ENCODE measurements at places on chromosomes 5 and 9.

GRCh38 chr9:86893811-86894490 is 53.4 kb downstream of the GAS1 start:
- no peak for DNase-seq

DNA sequence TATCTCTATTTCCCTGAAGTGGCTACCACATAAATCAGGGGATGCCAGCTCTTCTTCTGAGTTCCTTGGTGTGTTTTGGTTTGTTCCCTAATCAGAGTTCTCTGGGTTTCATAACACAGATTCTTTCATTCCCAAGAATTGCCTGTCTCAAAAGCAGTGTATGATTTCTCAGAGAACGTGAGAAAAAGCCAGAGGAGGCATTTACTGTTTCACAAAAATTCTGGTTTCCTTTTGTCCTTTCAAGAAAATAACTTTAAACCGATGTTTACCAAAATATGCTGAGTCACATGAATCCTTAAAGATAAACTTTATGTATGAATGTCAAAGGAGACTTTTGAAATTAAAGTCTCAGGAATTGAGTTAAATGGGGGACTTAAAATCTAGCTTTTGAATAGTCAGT is 314.3 kb downstream of the EBF1 start:
- DNase-seq: no peak

GRCh38 chr5:1997640-1998347 is 115.1 kb upstream of the IRX4 start:
- no peak for DNase-seq

- DNase-seq: no peak
Observed at GRCh38 chr9:72951520-72952380, 1.1 kb downstream of the ALDH1A1 start.

- DNase-seq: no peak
Observed at GRCh38 chr5:79843450-79844388, 147.3 kb downstream of the MTX3 start.

GRCh38 chr9:81979196-81979595 is 9.4 kb upstream of the SPATA31D1 start:
- no peak for DNase-seq

GRCh38 chr5:93477816-93478215 is 103.2 kb downstream of the NR2F1-AS1 start:
- no peak for DNase-seq

DNA sequence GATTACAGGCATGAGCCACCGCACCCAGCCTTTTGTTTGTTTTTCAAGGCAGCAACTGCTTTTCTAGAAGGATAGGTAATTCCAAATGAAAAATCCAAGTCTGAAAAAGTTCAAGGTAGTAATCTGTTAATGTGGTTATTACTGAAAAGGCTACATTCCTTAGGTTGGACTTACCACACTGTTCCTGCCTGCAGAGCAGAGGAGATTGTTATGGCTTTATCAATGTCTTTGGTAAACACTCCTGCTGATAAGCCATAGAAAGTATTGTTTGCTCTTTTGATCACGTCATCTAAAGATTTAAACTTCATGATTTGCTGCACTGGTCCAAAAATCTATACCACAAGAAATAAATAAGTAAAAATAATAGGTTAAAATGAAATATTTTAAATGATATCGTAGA is 43.4 kb downstream of the ALDH1A1 start:
- DNase-seq: no peak

DNA sequence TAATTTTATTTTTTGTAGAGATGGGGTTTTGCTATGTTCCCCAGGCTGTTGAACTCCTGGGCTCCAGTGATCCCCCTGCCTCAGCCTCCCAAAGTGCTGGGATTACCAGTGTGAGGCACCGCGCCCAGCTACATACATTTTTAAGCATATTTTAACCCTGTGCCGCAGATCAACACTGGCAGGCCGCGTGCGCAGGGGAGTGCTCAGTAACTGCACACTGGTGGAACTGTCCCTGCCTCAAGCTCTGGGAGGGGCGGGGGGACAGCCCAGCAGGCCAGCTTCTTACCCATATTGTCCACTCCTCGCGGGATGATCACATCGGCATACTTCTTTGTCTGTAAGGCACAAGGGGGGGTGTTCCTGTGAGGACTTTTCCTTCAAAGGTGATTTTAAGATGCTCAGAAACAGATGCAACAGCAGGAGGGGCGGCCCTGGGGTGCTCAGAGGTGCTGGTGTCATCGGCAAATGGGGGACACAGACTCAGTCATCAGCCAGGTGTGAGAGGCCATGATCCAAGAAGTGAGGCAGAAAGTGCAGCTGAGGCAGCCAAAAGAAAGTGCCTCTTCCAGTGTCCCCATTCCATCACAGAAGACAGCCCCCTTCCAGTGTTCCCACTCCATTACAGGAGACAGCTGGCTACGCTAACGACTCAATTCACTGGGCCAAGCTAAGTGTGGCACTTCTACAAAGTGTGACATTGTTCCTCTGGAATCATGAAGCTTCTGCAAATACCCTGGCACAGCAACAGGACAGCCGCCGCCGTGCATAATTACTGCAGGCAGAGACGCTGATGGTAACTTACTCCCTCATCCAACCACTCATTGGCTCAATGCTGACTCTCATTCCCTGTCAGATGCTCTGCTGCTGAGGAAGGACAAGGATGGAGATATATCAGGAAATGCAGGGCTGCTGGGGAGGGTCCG is 5.2 kb downstream of the UCK1 start:
- DNase-seq: no peak

DNA sequence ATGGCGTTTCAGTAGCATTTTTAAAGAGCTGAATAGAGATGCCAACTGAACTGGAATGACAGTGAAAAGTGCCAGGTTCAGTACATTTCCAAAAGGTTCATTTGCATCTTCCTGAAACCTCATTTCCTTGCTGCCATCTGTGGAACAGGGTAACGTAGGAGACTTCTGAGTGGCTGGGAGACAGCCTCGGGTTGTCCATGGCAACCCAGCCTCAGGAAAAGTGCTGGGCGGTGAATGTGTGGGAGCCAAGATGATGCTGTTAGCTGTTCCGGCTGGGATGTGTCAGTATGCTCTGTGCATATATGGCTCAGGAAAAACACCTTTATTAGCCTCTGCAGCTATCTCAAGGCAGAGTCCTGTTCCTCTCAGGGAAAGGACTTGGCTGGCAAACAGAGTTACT is 87.5 kb downstream of the KLHL3 start:
- DNase-seq: no peak

GRCh38 chr9:128836509-128837145 is 7.0 kb upstream of the SPOUT1 start:
- DNase-seq: no peak

DNA sequence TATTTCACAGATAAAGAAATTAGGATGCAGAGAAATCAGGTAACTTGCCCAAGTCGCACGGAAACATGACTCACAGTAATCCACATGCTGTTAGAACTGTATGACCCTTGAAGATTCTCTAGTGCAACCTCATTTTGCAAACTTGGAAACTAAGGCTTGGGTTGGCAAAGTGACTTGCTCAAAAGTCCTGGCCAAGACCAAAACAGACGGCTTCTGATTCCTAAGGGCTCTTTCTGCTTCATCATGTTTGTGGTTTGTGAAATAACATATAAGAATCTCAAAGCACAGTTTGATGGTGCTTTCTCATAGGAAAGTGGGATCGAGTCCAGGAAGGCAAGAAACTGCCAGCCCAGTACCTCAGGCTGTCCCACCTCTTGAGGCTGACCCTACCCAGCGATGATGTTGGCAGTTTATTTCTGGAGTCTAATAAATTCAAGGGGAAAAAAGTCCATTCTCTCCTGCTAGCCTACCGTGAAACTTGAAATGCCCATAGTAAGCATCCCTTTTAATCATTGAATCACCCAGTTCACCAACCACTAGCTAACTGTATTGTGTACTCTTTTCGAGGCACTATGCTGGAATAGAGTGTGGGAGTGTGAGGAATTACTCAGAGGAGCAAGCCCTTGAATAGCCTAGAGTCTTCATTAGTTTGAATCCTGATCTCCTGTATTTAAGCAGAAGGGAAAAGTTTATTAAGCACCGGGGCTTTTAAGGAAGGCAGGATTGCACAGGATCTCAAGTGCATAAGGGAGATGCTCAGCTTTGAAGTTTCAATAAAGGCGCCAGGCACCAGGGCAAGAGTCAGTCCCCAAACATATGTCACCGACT is 14.1 kb downstream of the CAPSL start:
- no peak for DNase-seq

DNA sequence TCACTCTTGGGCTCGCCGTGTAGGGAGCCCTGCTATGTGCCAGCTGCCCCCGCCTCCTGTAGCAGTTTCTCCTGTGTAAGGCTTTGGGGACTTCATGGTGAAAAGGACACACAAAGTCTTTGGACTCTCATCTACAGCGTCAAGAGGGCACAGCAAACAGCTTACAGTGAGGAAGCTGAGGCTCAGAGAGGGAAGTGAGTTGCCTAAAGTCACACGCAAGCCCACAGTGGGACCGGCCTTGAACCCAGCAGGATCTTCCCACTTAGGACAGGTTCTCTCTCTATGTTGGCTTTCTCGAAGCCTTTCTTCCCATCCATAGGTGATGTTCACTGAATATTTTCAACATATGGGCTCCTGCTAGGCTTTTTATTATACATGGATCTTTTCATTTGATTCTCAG is 9.8 kb upstream of the PRRX2 start:
- no peak for DNase-seq

- no peak for DNase-seq
Observed at GRCh38 chr9:121557581-121558447, 58.2 kb upstream of the GGTA1 start.

GRCh38 chr5:172906436-172906835 is 52.8 kb upstream of the RPL26L1 start:
- no peak for DNase-seq

- no peak for DNase-seq
Observed at GRCh38 chr5:150105928-150106615, 19.7 kb upstream of the CSF1R start.

DNA sequence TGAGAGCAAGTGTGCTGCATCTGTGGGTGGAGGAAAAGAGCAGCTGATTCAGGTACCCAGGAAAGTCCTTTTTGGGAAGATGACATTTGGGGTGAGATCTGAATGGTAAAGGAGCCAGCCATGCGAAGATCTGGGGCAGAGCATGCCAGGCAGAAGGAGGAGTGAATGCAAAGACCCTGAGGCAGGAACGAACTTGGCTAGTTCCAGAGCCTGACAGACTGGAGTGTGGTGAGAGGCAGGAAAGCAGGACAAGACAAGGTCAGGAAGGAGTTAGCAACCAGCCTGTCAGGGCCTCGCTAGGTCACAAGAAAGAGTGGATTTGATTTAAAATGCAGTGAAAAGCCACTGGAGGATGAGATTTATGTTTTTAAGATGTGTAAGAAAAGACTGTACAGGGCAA is 28.2 kb downstream of the RGS7BP start:
- DNase-seq: no peak

DNA sequence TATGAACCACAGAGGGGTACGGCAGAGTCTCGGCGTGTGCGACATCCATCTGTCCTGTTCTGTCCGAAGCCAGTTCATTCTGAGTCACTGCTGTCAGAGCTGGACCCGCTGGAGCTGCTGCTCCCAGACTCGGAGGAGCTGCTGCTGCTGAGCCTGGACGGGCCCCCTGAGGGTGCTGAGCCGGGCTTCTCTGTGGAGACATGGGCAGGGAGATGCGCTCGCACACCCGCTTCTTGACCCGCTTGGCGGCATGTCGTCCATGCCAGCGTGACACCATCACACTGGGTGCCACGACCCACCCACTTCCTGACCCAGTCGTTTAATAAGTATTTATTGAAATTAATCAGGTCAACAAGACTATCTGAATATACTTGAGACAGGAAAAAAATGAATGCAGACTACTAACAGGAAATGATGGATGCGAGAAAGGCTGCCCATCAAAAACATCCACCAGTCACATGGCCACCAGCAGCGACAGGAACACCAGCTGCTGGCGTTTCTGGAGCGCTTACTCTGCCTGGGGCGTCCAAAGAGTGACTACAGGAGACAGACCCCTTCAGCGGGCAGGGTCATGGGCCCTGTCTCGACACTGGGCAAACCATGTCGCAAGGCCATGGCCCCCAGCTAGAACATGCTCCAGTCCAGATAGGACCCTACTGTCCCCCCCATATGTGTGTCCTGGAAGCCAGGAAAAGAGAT is 8.4 kb downstream of the BRD3OS start:
- DNase-seq: no peak

- DNase-seq: no peak
Observed at GRCh38 chr5:55347786-55348185, 40.0 kb downstream of the MTREX start.

DNA sequence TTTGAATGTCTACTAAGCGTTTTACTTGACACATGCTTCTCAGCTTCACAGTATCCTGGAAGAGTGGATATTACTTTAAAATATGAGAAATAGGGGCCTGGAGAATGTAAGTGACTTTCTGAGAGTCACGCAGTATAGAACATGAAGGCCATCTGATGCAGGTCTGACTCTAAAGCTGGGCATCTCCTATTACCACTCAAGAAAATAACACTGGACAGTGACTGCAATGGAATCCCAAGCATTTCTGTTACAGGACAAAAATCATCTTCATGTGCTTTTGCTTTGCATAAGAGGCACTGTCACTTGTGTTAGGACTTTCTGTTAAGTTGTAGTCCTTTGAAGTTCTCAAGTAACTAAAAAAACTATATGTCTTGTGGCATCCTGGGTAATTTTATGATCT is 335.5 kb downstream of the FBXL7 start:
- DNase-seq: no peak

GRCh38 chr9:115229496-115229895 is 111.5 kb upstream of the TNC start:
- DNase-seq: no peak

- DNase-seq: no peak
Observed at GRCh38 chr5:132099905-132100304, 26.3 kb downstream of the CSF2 start.

DNA sequence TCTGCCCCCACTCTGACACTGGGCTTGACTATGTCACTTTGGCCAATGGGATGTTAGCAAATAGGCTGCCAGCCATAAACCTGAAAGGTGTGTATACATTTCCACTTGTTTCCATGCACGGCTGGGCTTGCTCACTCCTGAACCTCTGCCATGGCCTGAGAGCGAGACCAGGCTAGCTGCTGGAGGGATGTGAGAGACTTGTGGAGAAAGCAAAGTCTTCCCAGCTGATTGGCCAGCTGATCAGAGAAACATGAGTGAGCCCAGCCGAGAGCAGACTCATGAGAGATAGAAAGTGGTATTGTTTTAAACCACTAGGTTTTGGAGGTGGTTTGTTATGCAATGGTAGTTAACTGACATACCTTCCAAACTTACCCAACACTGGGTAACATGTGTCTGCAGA is 13.9 kb downstream of the FAM193B start:
- no peak for DNase-seq

GRCh38 chr9:75685062-75685461 is 205.4 kb upstream of the PCSK5 start:
- no peak for DNase-seq

GRCh38 chr5:123605822-123606221 is 93.8 kb downstream of the CSNK1G3 start:
- no peak for DNase-seq

GRCh38 chr5:171450423-171451331 is 31.2 kb downstream of the FGF18 start:
- peak; percentile 17 for DNase-seq

DNA sequence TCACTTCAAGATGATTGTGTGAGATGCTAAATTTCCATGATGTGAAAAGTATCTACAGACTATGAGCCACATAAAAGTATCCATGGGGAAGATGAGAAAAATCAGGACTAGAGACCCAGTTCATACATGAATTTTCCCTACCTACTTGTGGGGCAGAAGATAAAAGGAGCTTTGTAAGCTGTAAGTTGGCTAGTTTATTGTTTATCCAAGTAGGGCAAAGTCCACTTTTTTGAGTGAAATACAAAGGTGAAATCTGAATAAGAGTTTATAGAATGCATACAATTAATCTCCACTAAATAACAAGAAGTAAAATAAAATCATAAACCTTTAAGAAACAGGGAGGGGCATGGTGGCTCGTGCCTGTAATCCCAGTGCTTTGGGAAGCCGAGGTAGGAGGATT is 160.4 kb downstream of the ELAVL2 start:
- DNase-seq: no peak

Data from stimulated activated CD4-positive, alpha-beta T cell treated with anti-CD3 and anti-CD28 coated beads, Interleukin-4, amount 100 ng/mL, for 1 hour (primary cell).